RWPE1 (cell line): ENCODE measurements at places on chromosomes 5 and 9.

DNA sequence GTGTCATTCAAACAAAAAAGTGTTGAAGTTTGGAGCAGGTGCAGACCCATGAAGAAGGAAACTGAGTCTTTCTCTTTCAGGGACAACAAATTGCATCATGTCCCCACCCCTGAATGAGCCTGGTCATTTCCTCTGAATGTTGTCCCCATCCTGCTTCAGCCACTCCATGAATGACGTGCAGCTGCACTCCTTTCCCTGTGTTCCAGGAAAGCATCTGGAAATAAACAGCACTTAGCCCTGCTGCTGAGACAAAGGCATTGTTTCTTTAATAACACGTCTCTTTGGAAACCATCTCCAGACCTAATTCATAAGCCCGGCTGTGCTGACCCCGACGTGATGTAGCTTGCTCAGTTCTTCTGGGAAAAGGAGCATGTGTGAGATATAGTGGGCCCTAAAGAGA, 682.3 kb downstream of the BRINP1 start:
- DNase-seq = no peak

- no peak for DNase-seq
These were observed 32.4 kb downstream of the GOLGA2 start for GRCh38 chr9:128243215-128244018.

DNA sequence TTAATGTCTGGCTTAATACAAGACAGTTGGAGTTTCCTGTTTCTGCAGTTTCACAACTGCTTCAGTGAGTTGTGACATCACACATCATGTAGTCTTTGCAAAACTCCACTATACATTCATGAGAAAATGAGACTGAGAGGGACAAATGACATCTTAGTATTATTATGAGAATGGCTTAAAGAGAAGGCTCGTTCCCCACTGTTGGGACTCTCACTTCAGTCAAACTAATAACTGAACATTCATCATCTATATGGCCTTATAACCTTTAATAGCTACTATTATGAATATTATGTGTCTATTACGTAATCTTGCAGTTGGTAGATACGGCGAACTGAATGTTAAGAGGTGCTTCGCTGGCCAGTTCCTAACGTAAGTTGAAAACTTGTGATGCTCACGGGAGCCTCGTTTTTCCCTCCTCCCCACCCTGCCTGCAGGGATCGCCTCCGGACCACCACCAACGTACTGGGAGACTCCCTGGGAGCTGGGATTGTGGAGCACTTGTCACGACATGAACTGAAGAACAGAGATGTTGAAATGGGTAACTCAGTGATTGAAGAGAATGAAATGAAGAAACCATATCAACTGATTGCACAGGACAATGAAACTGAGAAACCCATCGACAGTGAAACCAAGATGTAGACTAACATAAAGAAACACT, 79.4 kb downstream of the SLC1A3 start:
- no peak for DNase-seq

DNA sequence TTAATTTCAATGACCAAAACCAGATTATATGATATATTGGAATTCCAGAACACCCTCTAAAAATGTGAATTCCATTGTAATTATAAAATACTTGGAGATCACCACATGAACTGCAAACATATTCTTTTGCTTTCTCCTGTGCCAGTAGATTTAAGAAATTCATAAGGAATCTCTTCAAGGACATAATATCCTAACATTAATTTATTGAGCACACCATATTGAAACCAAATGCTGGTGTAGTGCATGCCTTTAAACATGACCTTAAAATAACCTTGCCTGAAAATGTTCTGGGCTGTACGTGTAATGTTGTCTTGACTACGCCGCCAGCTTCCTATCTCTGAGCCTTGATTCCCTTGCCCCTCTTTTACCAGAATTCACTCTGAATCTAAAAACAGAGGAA, 205.0 kb upstream of the ACTBL2 start:
- DNase-seq = no peak

- no peak for DNase-seq
These were observed 115.1 kb upstream of the IRX4 start for GRCh38 chr5:1997640-1998347.

DNA sequence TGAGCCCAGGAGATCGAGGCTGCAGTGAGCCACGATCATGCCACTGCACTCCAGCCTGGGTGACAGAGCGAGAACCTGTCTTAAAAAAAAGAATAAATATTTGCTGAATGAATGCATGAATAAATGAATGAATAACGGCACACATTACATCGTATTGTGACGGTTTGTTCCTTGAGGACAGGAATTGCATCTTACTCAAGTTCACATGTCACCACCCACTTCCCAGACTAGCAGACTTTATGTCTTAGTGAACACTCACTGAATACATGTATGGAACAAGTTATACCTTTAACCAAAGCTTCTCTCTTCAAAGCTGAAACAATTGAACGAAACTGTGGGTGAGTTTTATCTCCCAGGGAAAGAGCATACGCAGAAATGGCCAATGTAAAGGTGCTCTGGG, 53.2 kb upstream of the TRAF1 start:
- DNase-seq = no peak

DNA sequence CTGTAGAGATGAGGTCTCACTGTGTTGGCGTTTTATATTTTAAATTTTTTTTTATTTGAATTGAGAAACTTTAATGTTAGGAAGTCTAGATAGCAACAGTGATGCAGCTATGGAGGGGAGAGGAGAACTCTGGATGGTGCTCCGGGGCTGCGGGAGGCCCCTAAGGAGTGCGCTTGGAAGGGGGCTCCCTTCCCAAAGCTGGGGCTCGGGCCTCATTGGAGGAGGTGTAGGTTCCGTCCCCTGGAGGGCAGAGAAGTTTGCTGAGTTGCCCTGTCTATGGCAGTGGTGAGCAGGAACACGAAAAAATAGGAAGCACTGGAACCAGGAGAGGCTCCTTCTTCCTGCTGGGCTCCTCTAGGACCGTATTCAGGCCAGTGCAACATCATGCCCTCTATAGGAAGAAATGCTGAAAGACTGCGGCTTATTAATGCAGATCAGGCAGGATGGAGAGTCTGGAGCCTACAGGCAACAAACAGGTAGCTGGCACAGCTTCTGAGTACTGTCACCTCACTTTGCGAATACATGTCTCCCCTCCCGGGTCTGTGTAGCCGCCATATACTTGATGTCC, 16.1 kb downstream of the AHRR start:
- peak; percentile 64 for DNase-seq

- DNase-seq = no peak
These were observed 108.0 kb upstream of the BRINP1 start for GRCh38 chr9:119477197-119477596.

DNA sequence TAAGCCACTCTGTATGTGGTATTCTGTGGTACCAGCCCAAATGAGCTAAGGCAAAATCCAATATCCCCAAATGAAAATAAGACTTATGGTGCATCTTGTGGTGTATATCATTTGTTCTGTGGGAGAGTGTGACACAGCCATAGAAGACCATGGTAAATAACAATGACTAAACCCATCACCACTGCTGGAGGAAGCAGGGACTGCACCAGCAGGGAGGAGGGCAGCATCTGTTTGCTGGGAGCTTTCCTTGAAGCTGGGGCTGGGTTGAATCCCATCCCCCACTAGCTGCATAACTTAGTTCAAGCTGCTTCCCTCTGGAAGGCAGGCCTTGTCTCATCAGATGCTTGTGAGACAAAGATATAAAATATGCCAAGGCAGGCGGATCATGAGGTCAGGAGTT, 14.2 kb downstream of the GADD45G start:
- DNase-seq = no peak

GRCh38 chr5:14410394-14411201, 171.0 kb upstream of the OTULINL start:
- no peak for DNase-seq

GRCh38 chr5:122019919-122020590, 58.0 kb downstream of the LOX start:
- no peak for DNase-seq

DNA sequence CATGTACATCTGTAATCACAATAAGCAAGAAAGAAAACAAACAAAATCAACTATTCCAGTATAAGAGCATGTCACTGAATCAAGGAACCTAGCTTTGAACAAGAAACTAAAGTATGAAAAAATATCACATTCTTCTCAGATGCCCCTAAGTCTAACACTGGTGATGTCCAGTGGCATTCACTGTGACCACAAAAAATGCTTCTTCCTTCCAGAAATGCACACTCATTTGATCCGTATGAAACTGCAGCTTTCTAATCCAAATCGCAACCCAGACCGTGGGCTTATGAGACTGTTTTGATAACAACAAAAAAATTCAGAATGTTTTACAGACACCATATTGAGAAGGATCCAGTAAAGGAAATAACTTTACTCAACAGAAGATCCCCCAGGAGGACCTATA, 320.1 kb upstream of the TARS1 start:
- DNase-seq = no peak

- no peak for DNase-seq
These were observed 650.0 kb upstream of the SGCD start for GRCh38 chr5:155676967-155677366.

DNA sequence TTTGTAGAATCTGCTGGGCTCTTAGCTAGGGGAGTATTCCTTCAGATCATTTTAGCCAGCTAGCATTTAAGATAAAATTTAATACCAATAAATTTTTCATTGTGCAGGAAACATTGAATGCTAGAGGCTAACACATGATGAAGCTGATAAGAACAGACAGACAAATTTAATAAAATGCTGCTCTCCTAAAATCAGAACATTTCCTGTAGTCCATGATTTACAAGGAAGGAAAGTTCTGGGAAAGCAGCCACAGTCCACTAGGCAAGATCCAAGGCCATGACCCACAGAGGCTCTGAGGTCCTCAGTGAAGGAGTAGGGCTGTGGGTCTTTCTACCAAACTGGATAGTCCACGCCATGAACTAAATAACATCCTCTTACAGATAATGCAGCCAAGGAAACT, 253.0 kb downstream of the ICE1 start:
- DNase-seq = no peak

- DNase-seq = no peak
These were observed 7.7 kb upstream of the OCLN start for GRCh38 chr5:69484891-69485290.

- DNase-seq = no peak
These were observed 92.8 kb upstream of the CCDC112 start for GRCh38 chr5:115389034-115389798.

DNA sequence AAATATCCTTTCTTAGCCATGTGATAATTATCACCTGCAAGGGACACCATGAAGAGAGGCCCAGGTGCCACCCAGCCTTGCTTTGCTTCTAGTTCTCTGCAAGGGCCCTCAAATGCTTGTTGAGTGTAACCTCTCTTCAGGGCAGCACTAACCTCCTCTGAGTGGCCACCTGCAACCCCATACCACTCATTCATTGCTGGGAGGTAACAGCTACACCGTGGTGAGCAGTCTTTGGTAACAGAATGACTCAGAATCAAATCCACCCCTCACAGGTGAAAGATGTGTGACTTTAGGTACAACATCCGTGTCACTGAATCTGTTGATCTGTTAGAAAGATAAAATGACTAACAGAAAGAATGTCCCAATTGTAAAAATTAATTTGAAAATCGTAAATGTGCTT, 365.1 kb upstream of the TRPC7 start:
- no peak for DNase-seq

DNA sequence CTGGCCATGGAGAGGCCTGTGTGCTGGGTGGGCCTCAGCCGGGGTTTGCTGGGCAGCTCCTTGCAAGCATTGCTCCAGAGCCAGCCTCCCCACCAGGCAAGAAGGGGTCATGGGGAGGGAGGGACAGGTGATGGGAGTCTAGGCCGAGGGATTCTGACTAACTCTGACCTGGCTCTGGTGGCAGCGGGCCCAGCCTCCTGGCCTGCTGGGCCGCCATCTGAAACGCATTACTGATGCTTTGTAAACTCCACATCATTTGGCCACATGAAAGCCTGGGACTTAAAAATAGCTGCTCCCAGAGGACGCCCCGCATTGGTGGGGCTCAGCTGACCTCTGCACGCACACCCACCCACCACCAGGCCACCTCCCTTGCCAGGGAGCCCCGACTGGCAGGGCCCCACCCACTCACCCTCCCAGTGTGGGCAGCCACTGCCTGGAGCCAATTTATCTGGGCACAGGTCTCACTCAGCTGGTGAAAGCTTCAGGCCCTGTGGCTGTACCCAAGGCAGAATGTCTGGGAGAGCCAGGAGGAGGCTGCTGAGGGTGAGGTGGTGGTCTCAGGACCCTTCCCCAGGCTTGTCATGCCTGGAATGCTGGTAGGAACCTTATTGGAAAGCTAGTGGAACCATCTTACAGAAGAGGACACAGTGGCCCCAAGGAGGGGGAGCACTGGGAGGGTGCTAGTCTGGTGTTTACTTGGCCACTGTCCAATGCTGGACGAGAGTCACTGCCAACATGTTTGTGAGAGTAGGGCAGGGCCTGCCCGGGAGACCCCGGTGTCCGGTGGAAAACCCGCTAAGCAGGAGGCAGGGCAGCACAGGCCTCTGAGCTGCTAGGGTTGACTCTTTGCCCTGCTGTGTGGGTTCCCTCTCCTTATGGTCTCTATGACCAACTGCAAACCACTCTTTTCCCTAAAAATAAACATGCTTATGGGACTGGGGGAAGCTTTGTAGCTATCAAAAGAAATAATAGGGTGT, 10.8 kb downstream of the TCF7 start:
- peak; percentile 86 for DNase-seq

DNA sequence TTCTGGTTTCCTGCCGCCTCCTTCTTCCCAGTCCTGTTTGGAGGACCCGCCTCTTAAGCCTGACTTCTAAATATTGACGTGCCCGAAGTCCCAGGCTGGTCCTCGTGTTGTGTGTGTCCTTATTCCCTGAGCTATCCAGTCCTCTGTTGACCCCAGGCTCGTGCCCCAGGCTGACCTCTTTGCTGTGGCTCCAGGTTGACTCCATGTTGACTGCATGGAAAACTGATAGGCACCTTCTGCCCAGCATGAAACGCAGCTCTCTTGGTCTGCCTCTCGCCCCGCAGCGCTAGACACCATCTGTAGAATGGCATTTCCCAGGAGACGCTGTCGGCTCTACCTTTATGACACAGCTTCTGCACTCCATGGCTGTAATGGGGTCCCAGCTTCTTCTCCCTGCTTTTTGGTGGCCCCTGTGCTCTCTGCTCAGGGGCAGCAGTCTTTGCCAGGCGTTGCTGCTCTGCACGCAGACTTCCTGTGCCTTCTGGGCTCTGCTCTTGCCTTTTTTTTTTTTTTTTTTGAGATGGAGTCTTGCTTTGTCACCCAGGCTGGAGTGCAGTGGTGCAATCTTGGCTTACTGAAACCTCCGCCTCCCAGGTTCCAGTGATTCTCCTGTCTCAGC, 28.4 kb downstream of the EHMT1 start:
- DNase-seq = no peak

GRCh38 chr5:150422758-150423157, 10.0 kb upstream of the CD74 start:
- no peak for DNase-seq

DNA sequence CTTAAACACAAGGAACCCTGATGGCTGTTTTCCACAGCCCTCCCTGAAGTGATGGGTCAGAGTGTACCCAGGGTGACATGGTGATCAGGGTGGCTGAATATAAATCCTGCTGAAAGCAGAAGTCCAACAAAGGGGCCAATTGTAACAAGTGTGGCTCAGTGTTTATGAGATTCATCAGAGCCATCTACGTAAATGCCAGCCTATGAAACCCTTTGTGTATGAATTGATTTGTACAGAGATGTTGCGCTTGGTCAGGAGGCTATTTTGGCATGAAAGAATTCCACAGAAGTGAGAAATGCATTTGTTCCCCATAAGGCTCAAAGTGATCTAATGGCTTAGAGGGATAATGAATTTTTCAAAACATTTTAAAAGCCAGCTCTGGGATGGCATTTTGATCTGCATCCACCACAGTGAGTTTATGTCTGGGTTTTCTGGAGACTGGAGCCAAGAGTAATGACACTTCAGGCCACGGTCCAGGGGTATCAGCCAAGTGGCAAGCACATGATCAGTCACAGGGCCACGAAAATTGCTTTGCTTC, 12.4 kb downstream of the PRUNE2 start:
- no peak for DNase-seq

GRCh38 chr5:133286483-133286882, 234.7 kb downstream of the HSPA4 start:
- DNase-seq = no peak
